ENCODE measurements at places on chromosomes 1 and 21.

DNA sequence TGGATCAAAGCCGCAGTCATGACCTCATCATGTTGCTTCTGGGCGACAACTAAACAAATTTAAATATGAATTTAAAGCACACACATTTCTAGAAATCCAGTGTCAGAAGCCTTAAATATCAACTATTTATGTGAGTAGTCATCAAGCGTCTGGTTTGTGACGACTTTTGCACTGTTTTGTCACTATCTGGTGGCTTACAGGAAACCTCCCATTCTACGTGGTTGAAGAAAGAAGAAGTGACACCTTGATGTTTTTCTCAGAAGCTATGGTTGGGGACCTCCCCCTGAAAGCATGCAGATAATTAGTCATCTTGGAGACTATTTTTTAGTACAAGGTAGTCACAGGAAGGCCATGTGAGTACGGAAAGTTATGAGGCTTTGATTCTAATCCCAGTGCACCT lies 58.5 kb downstream of the TENT5C start:
- DNase-seq = no peak

GRCh38 chr1:11735531-11735853 lies 444 bp upstream of the AGTRAP start:
- DNase-seq = no peak

GRCh38 chr1:163241746-163242145 lies 39.0 kb upstream of the RGS5 start:
- DNase-seq = no peak

DNA sequence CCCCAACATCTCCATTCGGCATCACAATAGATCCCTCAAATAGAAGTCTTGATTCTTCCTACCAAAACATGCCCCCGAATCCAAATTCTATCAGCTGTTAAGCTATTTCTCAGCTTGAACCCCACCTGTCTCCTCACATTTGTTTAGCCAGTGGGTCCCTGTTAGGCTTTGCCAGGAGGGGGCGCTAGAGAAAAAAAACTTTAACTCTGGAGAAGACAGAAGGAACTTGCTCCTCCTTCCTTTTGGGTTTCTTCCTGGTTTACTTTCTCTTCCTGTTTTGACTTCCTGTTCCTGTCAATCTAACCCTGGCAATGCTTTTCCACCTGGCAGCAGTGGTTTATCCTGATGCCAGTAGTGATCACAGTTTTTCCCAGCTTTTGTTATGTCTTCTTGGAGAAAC lies 95.6 kb upstream of the KCNK1 start:
- no peak for DNase-seq

- DNase-seq = no peak
Measured at GRCh38 chr1:160459056-160459455, 58.7 kb downstream of the VANGL2 start.

GRCh38 chr1:213003256-213003655 lies 12.4 kb downstream of the ANGEL2 start:
- no peak for DNase-seq

DNA sequence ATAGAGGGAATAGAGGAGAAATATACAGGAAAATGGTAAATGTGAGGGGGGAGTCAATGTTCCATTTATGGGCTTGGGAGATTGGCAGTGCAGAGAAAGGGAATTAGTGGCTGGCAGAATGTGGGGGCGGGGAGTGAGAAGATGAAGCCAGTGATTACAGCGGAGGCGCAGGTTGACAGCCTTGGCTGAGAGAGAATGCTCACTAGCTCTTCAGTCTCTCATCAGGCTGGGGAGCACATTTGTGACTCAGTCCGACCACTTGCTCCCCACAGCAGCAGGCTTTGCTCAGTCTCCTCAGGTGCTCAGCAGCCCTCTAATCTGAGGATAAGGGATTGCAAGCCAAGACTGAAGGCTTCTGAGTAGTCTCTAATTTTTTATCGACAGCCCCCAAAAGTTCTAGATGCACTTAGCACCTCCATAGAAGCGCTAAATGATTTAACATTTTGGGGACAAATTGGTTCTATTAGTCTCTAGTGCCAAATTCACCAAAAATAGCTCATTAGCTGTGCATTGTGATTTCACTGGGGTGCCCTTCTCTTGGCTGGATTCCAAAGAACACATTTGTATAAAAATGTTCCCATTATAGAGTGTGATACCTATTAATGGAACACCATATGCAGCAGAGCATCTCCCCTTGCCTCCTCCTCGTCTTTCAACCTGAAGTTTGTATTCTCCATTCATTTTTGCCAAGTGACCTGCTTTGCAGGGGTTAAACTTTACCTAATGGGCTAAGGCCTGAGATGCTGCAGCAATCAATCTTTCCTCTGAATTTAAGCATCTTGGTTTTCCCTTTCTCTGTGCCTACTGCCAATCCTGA lies 191.8 kb downstream of the ZNF326 start:
- DNase-seq = no peak

DNA sequence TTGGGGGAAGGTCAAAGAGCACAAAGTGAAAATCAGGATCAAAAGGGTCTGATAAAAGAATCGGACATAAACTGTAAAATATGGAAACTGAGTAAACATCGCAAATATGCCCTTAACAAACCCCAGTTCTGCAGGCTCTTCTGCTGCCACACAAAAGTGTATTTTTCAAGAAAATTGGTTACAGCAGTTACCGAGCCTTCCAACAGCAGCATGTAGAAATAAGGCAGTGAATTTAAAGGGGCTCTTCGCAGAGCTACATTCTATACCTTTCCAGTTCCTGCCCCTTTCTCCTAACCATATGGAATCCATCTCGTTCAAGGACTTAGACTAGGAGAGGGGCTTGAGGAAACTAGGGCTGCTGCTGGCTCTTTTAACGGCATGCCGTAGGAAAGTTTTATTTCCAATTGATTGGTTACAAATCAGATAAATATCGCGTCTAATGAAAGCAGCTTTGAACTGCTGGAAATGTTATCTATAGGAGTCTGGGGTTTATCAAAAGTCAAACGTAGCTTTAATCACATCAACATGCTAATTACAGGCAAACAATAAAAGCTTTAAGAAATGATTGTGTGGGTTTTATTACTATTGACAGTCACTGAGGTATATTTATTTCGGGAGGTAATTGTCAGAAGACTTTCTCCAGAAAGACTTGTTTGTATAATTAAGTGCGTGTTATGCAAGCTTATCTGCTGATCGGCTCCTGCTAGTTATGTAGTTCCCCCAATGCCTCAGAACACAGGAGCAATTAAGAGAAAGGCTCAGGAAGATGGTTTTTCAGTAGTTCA lies 59.1 kb downstream of the GORAB start:
- no peak for DNase-seq

GRCh38 chr21:41328660-41329607 lies 12.3 kb downstream of the FAM3B start:
- DNase-seq = no peak

DNA sequence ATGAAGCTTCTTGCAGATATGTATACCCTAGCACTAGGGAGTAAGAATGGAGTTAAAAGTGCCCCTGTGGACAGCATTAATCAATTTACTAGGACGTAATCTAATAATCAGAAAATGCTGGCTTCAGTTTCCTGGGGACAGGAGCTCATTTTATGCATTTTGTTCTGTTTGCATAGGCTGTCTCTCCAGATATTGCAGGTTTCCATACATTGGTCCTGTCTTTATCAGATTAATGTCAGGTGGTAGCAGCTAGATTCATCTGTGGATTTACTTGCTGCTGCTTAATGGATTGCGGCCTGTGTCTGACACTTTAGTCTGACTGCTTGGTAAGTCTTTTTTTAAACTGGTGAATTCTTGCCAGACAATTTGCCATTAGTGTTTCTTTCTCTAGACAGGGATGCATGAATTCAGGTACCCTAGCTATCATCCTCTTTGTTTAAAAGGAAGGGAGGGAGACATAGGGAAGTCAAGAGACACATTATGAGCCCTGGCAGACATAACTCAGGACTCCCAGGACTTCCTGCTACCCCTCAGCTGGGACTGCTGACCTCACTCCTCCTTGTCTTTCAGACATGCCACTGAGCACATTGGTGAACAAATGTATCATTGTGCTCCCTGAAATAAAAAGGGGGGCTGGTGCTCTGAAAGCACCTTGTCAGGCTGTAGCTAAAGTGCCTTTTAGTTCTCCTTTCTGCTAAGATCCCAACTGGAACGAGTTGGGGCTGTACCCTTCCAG lies 47.7 kb downstream of the NOS1AP start:
- DNase-seq = no peak
